ENCODE measurements at places on chromosomes 12 and 14.

DNA sequence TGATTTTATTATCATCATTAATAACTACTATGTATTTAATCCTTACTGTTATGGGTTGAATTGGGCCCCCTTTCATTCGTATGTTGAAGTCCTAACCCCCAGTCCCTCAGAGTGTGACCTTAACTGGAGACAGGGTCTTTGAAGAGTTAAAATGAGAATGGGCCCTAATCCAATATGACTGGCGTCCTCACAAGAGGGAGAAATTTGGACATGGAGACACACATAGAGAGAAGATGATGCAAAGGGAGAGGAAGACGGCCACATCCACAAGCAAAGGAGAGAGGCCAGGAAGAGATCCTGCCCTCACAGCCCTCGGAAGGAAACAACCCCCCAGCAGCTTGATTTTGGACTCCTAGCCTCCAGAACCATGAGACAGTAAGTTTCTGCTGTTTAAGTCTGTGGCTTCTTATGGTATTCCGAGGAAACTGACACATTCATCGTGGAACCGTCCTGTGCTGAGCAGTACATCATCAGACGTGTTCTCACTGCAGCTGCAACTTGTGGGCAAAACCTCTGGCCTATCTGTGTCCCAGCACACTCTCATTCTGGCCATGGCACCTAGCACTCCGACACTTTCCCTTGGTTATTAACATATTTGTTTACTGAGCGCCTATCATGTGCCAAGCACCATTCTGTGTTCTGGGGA is 127.6 kb downstream of the SLC38A6 start:
- no peak for DNase-seq

DNA sequence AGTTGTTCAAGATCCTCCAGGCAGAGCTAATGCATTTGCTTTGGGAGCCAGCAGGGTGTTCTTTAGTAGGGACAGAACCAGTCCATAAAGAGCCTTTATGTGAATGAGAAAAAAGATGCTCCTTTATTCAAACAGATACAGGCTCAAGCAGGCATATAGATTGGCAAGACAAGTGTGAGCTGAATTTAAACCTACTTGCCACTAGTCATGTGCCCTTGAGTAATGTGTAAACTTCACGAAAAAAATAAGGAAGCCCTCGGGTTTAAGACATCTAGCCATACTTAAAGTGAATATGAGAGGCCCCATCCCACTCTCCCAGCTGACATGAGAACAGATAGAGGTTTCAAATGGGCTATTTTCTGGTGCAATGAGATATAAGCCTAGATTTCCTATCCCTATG is 43.1 kb upstream of the STRAP start:
- no peak for DNase-seq

DNA sequence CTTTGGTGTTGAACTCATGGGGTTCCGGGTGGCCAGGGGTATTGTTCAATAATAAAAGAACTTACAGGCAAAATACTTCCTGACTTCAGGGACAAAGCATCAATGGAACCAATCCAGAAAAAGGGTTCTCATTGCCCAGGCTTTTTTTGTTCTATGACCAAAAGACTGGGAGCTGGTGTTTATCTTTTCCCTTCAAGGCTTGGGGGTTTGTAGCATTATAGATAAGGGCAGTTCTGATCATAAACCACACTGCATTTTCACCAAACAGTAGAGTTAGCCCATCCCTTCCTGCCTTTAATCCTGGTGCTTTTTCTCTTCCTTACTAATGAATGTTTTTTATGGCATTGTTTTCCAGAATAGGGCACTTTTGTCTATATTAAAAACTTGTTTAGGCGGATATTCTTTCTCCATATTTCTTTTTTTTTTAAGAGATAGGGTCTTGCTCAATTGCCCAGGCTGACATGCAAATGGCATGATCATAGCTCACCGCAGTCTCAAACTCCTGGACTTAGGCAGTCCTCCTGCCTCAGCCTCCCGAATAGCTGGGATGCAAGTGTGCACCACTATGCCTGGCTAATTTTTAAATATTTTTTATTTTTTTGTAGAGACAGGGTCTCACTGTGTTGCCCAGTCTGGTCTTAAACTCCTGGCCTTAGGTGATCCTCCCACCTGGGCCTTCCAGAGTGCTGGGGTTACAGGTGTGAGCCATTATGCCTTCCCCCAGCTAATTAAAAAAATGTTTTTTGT is 9.7 kb downstream of the FUT8 start:
- no peak for DNase-seq

DNA sequence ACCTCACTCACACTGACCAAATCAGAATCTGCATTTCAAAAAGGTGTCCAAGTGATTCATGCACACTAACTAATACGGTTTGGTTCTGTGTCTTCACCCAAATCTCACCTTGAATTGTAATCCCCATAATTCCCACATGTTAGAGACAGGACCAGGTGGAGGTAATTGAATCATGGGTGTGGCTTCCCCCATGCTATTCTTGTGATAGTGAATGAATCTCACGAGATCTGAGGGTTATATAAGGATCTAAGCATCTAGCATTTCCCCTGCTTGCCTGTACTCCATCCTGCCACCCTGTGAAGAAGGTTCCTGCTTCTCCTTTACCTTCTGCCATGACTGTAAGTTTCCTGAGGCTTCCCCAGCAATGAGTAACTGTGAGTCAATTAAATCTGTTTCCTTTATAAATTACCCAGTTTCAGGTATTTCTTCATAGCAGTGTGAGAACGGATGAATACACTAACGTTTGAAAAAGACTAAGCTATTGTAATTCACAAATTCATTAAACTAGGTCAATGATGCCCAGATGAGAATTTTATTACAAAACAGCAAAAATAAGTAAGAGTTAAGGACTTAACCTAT is 759.1 kb downstream of the GALC start:
- no peak for DNase-seq

DNA sequence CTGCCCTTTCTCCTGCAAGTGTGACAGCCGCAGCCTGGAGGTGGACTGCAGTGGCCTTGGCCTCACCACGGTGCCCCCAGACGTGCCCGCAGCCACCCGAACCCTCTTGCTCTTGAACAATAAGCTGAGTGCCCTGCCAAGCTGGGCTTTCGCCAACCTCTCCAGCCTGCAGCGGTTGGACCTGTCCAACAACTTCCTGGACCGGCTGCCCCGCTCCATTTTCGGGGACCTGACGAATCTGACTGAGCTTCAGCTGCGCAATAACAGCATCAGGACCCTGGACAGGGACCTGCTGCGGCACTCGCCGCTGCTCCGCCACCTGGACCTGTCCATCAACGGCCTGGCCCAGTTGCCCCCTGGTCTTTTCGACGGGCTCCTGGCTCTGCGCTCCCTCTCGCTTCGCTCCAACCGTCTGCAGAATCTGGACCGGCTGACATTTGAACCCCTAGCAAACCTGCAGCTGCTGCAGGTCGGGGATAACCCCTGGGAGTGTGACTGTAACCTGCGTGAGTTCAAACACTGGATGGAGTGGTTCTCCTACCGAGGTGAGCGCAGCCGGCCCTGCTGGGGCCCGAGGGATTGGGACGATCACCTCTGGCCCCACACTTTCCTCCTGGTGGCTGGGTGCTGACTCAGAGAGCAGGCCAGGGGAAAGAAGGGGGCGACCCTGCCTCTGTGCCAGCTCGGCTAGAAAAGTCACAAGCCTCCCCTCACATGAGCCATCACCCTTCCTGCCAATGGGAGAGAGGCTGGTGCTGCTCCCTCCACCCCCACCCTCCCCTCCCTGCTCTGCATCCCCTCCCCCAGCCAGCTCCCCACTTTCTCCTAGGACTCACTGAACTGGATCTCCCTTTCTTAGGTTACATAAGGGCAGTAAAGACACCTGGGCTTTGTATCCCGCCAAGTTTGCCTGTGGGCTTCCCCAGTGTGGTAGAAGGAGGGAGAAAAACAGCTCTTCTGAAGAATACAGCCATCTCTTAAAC is 10.9 kb downstream of the LRTM2 start:
- no peak for DNase-seq

GRCh38 chr12:97404543-97404942 is 58.1 kb upstream of the RMST start:
- no peak for DNase-seq

GRCh38 chr14:96624661-96625425 is 122.7 kb downstream of the PAPOLA start:
- no peak for DNase-seq

GRCh38 chr12:9851927-9852326 is 17.2 kb downstream of the CLEC2B start:
- DNase-seq: no peak

- DNase-seq: no peak
Observed at GRCh38 chr12:121282072-121282742, 14.3 kb downstream of the CAMKK2 start.

DNA sequence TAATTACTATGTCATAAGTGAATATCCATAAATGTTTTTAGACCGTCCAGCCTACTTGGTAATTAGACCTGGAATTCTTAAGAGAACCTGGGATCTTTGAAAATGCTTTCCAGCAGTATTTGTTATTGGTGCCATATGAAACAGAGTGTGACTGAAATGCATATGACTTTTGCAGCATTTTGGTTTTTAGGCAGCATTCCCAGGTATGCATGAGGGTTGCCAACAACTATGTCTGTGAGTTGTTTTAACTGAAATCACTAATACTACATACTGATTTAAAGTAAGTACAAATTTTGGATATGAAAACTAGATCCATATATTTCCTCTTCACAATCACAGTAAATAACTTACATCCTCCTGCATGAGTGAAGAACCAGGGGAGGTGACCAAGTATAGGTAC is 437.7 kb upstream of the FAR2 start:
- DNase-seq: no peak

DNA sequence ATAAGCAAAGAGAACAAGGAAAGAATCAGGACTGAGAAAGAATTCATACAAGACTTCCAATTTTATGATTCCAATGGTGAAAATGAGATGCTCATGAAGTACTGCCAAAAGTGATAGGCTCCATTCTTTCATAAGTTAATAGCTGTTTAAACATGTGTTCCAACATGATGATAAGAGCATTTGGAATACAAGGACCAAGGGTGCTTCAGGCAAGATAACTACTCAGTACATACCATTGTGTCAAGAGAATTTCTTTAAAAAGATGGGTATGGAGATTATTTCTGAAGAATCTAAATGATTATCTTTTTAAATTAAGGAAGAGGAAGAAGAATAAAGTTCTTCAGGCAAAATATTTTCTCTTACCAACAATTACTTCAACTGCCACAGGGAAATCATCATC is 258.1 kb downstream of the MED13L start:
- DNase-seq: no peak

GRCh38 chr12:78240827-78241226 is 410.1 kb downstream of the NAV3 start:
- DNase-seq: no peak

GRCh38 chr12:58459191-58459590 is 461.1 kb downstream of the LRIG3 start:
- no peak for DNase-seq

DNA sequence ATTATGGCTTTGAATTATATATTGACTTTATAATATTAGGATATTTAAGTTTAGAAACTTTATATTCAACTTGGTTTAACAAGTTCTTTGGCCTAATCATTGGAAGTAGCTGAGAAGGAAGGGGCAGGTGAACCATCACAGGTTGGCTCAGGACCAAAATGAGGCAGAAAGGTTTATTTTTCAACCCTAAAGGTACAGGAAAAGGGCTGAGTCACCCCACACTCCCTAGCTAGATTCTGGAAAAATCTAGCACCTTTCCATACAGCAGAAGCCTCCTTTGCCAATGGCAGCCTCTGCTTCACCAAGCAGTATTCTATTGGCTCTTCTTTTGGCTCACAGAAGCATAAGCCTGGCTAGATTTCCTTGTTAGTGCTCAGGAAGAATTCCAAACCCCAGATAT is 19.3 kb upstream of the MED6 start:
- no peak for DNase-seq

- DNase-seq: peak; percentile 79
Observed at GRCh38 chr14:100108042-100108825, 43.0 kb downstream of the EVL start.
